ENCODE measurements at places on chromosomes 6 and 20.

- DNase-seq = no peak
Measured at GRCh38 chr20:43506238-43506637, 1.3 kb upstream of the L3MBTL1 start.

DNA sequence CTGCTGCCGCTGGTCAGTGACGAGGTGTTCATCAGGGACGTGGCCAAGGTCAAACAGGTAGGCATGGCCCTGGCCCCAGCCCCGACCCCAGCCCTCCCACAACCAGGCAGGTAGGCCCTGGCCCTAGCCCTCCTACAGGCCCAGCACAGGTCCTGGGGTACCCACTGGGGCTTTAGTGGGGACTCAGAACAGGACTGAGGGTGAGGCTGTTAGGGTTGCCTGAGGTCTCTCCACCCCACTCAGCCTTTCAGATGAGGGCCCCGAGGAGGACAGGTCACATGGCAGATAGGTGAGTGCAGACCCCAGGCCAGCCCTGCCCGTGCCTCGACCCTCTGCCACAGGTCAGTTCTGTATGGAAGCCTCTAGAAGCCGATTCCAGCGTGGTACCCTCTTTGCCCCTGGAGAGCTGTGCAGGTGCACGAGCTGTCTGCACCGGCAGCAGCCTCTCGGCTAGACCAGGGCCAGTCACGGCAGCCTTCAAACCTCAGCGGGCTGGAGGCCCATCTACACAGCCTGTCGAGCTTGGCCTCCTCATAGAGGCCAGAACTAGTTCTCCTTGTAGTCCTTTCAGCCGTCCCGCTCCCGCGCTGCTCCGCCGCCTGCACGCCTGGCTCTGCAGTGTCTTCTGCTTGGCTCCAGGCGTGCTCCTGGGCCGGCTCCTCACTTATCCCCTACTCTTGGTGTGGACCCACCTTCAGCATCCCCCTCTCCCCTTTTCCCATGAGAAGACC is 35.5 kb downstream of the PYGB start:
- DNase-seq = no peak

- no peak for DNase-seq
Measured at GRCh38 chr20:33273117-33273851, 9.7 kb upstream of the BPIFB1 start.

GRCh38 chr6:54267798-54268197 is 40.4 kb upstream of the TINAG start:
- DNase-seq = no peak

GRCh38 chr6:29487660-29488059 is at the start of gene MAS1L:
MAS1L (minus strand) TSS chr6:29487956; CDS start chr6:29487902, 54 bp downstream.
- no peak for DNase-seq

DNA sequence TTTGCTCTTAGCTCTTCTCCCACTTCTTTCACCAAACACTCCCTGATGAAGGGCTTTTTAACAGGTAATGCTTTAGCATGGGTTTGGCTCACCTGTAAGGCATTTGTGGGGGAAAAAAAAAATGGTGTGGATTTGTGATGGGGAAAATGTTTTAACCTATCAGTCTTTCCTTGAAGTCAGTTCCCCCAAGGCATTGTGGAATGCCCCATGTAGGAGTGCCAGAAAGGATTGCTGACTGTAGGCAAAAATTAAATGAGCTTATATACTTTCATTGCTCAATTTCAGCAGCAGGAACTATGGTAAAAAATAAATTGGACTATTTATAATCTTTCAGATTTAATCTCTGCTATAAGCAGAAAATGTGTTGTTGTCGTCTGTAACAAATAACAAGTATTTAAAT is 10.6 kb upstream of the SASH1 start:
- DNase-seq = no peak

DNA sequence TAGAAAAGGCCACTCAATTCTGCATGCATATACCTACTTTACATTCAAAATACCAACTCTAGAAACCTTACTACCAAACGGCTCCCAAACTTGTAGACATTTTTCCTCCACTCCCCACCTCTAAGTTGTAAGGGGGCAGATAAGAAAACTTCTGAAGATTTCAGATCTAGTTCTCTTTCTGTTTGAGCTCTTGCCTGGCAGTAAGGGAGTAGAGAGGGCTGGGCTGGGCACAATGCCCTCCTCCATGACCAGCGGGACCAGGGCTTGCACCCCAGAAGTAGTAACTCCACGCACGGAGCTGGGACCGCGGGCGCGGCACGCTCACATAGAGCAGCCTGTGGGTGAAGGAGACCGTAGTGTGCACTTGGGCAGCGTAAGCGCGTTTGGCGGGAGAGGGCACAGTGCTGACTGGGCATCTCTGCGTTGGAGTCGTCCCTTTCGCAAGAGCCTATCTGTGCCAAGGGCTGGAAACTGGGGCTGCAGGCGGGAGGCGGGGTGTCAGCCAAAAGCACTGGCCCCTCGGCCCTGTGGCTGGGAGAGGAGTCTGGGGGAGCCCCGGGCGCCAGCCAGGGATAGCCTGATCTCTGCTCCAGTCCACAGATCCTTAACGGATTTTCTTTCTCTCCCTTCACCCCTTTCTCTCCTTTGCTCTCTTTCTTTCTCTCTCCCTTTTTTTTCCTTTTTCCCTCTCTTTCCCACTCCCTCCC is 32.4 kb downstream of the PHACTR1 start:
- DNase-seq = no peak

GRCh38 chr6:106339334-106340029 is 13.9 kb upstream of the ATG5 start:
- no peak for DNase-seq

DNA sequence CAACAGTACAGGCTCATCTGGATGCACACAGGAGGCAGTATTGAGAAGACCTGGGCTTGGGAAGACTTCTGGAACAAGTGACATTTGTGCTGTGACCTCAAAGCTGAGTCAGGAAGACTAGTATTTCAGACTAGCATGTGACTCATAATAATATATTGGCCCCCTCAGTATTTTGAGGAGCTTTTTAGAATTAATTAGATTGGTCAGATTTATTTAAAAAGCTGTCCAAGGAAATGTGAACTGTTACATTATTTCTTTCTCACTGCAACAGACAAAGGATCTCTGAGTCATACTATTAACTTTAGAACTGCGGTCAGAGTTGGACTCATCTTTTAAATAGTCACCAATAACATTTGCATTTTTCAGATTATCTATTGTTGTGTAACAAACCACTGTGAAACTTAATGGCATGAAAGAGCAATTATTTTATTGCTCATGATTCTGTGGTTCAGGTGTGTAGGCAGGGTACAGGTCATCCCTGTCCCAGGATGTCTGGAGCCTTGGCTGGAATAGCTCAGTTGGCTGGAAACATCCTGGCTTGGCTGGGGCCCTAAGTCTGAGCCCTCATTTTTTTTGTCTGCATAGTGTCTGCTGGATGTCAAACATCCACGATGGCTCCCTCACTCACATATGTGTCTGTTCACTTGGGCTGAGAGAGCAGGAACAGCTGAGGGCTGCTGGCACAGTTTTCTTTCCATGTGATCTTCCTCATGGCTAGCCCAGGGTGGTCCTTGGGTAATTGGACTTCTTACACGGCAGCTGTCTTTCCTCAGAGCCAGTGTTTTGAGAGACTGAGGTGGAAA is 46.9 kb downstream of the MAP3K4 start:
- DNase-seq = no peak

GRCh38 chr6:109296971-109297372 is 85.3 kb downstream of the CD164 start:
- DNase-seq = no peak

DNA sequence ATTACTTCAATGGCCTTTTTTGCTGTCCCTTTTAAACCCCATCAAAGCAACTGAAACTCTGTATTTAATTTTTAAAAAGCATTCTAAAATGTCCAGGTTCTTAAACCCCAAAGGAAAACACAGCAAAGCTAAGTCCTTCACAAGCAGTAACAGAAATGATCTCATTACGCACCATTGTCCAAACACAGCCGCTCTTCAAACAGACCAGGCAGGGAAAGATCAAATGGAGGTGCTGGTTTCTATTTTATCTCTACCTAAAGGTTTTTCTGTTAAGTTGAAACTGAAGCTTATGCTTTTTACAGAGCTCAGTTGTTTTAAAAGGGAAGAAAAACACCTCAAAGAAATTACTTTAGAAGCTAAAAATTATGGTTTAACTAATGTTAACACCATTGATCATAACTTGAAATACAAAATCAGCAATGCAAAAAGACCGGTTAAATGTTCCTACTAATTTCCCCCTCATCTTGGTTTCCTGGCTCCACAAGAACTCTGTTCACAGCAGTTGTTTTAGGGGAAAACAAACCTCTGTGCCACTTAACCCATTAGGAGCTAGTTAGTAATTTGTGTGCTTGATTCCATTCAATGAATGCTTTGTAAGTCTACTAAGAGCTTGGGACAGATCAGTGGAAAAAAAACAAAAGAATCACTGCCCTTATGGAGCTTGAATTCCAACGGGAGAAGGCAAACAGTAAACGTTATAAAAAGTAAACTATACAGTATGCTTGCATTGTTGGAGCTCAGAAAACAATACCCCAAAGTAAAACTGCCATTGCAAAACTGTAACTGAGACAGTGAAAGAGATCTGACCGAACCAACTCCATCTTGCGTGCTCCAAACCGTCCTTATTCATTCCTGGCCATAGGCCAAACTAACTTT is 87.4 kb downstream of the CD24 start:
- DNase-seq = no peak

- no peak for DNase-seq
Measured at GRCh38 chr6:87932361-87932760, 115.3 kb upstream of the SPACA1 start.

DNA sequence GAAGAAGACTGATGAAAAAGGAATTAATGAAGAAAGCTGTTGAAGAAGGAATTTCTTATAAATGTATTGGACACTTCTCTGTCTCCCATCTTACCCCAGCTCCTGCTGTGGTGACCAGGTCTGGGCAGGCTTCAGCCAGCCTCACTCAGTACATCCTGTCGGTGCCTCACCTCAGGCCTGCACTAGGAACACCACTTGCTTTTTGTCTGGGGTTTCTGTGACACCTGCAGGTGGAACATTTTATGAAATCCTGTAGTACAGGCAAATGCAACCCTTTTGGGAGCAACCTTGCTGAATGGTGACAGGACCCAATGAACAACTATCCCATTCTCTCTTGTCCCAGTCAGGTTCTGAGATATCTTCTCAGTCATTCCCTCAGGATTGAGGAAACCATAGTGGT is 129.7 kb downstream of the PRDM13 start:
- no peak for DNase-seq

DNA sequence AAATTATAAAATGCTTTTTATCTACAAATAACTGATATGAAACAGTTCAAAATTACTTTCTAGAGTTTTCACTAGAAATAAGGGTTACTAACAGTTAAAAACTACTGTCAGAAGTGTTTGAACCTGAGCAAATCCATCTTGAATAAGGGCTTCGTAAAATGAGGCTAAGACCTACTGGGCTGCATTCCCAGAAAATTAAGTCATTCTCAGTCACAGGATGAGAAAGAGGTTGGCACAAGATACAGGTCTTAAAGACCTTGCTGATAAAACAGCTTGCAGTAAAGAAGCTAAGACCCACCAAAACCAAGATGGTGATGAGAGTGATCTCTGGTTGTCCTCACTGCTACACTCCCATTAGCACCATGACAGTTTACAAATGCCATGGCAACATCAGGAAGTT is 93.7 kb downstream of the PLG start:
- no peak for DNase-seq

- no peak for DNase-seq
Measured at GRCh38 chr6:147029923-147030322, 174.3 kb upstream of the STXBP5 start.

DNA sequence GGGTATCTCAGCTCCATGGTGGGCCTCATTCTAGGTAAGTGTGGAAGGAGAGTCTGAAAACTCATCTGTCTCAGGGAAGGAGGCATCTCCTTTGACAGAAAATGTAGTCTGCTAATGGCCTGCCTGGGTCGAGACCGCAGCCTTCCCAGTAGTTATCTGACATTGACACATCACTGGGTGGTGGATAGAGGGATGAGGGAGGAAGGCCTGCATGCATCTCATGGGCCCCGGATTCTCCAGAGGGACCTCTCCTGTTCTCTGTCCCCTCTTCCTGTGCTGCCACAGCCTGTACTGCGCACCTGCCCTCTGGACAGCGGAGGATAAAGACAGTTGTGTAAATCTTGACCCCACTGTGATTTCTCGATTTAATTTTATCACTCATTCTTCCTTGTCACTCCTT is 4.7 kb downstream of the PCMTD2 start:
- no peak for DNase-seq

- no peak for DNase-seq
Measured at GRCh38 chr20:36045373-36045714, 77.0 kb downstream of the CNBD2 start.

DNA sequence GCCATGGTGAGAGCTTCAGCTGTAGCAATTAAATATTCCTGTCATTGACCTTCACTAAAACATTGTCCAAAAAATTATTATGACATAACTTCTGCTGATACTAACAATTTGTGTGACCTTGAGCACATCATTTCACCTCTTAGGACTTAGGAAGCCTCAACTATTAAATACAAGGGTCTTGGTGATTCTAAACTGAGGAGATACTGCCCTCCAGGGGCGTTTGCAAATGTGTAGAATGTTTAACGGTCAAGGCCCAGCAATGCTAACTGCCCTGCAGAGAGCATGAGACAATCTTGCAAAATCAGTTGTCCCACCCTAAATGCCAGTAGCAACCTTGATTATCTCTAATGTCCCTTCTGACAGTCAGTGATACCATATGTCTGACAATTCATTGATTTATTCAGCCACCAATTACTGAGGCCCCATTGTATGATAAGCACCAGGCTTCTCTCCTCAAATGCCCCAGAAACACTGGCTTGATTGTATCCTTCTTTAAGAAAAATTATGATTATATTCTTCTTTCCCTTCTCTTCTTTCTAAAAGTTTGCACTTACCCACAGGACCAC is 284.1 kb upstream of the PLN start:
- DNase-seq = no peak

- no peak for DNase-seq
Measured at GRCh38 chr6:43367245-43367984, 2.0 kb downstream of the ZNF318 start.

DNA sequence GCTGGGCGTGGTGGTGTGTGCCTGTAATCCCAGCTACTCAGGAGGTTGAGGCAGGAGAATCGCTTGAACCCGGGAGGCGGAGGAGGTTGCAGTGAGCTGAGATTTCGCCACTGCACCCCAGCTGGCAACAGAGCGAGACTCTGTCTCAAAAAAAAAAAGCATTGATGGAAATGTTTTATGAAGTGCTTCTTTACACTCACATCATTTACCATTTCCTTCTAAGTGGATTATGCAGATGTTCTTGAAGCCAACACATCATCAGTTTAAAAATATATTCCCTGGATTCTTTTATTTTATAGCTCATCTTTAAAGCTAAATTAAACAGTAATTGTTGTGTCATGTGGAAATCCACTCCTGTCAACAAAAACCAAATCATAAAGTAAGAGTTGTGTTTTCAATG is 35.9 kb upstream of the HDDC2 start:
- no peak for DNase-seq

DNA sequence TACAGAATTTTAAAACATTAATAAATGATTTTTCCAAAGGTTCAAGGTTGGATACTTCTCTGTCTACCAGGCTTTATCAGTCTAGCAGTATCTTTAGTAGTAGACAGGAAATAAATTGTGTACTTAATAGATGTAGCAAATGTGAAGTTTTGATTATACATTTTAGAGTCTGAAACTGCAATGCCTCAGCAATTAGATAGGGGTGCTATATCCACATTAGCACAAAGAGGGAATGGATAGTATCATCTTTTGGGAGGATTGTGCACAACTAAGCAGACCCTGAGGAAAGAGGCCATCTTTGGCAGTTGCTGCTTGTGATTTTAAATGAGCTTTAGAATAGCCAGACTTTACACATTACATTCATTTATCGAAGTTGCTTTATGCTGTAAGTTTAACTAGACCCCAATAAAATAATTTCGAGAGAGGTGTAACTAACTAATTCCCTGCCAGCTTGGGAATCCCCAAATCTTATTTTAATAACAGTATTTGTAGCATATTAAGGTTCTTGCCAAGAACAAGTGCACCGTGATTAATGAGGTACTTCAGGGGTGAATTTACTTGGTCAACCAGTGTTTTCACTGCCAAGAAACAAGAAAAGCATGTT is 2.8 kb downstream of the KCNQ5 start:
- DNase-seq = no peak
